KBM-7 (cell line): ENCODE measurements at places on chromosomes 2 and 18.

DNA sequence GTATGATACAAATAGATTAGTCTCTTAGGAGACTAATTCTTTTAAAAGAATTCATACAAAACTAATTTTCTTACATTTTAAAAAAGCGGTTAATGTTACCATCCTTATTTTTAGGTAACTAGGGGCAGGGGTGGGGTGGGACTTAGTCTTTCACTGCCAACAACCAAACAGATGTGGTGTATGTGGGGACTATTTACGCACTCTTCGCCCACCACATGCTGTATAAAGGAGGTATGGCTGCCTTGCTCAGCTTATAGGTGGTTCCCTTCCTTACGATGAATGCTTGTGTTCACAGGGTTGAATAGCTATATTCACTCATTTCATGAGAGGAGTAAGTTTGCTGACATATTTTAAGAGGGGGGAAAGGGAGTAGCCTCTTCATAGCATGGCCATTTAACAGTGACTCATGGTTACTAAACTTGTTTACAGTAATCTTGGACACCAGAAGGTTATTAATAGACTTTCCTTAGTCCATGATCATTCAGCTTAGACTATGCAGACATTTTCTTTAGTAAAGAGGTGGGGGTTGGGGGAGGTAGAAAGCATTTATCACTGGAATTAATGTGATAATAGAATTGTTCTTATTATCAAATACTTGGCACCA, 61.8 kb downstream of the CAB39 start:
- DNase-seq: no peak

DNA sequence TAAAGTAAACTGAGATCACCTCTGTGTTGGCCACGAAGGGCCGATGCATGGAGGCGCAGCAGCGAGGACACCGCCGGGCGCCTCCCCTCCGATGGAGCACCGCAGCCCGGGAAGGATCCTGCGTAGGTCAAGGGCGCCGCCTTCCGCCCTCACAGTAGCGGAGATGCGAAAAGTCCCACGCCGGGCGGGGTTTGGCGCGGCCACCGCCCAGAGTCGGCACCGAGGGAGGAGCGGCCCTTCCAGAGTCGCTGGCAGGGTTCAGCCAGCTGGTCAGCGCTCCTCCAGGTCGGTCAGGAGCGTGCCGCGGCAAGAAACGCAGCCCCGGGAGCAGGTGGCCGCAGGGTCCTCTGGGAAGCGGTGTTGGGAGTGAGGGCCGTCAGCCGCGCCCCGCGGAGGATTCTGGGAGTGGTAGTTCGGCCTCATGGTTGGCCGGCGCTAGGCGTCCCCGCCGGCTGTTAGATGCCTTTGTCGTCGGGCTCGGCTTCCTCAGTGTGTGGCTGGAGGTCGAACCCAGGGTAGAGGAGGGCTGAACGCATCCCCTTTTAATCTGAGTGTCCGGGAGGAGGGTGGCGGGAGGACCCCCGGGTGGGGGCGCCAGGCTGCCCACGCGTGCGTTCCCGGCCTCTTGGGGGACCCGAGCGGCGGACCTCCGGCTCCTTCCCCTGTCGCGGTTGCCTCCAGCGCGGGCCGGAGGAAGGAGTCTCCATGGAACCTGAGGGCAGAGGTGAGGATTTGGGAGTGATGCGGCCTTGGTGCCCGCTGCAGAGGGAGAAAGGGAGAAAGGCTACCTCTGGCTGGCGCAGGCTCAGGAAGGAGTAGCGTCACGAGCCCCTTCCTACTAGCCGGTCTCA, at the start of gene ZNF892:
ZNF892 (plus strand) TSS at position 411 of the 851 bp plus-strand sequence; CDS start at position 706, 295 bp downstream.
- DNase-seq: peak; percentile 92

GRCh38 chr2:83949361-83949760, 509.7 kb downstream of the SUCLG1 start:
- no peak for DNase-seq

GRCh38 chr2:232386490-232386739, 7.9 kb downstream of the ALPP start:
- no peak for DNase-seq

DNA sequence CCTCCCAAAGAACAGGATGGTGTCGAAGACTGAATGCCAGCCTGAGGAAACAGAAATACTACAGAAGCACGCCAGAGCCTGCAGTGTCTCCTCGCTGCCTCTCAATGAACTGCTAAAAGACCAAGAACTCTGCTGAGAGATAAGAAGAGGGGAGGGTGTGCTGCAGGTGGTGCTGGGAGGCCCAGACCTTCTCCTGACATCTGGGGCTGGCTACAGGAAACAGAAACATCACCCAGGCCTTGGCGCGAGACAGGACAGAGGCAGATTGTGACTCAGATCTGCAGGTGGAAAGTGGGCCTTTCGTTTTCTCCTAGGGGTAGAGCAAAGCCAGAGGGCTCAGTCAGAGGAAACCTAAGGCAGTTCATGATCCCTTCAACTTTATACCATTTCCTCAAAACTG, 250.3 kb upstream of the TCF4 start:
- no peak for DNase-seq

DNA sequence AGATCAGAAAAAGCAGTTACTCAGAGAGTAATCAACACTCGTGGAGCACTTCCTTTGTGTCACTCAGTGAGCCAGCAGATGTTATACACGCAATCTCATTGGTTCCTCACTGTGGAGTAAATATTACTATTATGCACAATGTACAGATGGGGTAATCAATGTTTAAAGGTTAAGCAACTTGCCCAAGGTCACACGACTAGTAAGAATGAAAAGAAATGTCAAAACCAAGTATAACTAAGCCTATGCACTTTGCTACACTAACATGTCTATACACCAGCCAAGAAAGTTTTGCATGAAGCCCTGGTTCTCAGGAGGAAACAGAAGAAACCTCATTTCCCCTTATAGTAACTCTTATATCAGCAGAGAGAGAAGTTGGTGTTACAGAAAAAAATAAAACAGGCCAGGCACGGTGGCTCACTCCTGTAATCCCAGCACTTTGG, 5.4 kb downstream of the METTL21A start:
- DNase-seq: peak; percentile 79

DNA sequence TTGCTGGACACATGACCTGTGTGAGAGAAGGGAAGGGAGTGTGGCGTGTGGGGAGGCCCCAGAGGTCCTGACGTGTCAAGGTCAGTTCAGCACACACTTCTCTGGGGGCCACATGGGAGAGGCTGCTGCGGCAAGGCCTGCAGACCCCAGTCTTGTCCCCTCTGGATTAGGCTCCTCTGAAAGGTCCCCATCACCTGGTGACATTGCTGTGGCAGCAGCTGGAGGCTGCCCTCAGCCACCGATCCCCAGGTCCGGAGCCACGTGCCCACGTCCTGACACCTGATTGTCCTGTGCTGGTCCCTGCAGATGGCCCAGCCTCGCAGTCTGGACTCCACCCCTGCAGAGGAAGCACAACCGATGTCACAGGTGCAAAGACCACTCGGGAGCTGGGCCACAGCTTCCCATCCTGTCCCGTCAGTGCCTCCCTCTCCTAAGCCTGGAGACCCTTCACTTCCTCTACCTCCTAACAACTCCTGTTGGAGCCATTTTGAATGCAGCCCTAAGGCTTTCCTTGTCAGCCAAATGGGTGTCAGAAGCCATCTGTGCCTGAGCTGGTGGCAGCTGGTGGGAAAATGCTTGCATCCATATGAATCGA, 12.7 kb downstream of the TMEM177 start:
- no peak for DNase-seq

DNA sequence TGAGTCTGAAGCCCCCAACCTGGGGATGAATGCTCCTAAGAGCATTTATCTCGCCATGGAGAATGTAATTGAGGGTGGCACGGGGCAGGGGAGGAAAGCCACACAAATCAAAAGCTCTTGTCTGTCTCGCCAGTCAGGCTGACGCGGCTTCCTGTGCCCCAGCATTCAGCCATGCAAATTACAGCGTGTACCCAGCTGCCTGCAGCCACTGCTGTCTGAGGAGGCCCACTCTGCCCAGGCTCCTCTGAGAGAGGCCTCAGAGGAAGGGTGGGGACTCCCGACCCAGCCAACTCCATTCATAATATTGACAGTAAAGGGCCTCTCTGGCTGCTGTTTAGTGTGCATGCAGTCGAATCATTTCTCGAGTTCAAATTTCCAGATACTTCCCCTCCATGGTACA, 22.0 kb downstream of the SMAD7 start:
- DNase-seq: peak; percentile 56

- no peak for DNase-seq
Measured at GRCh38 chr2:70282439-70282838, 11.1 kb downstream of the SNRPG start.

- no peak for DNase-seq
Measured at GRCh38 chr18:10241579-10241978, 212.9 kb upstream of the APCDD1 start.

GRCh38 chr18:9708434-9709303, 568 bp downstream of the RAB31 start:
- peak; percentile 35 for DNase-seq

DNA sequence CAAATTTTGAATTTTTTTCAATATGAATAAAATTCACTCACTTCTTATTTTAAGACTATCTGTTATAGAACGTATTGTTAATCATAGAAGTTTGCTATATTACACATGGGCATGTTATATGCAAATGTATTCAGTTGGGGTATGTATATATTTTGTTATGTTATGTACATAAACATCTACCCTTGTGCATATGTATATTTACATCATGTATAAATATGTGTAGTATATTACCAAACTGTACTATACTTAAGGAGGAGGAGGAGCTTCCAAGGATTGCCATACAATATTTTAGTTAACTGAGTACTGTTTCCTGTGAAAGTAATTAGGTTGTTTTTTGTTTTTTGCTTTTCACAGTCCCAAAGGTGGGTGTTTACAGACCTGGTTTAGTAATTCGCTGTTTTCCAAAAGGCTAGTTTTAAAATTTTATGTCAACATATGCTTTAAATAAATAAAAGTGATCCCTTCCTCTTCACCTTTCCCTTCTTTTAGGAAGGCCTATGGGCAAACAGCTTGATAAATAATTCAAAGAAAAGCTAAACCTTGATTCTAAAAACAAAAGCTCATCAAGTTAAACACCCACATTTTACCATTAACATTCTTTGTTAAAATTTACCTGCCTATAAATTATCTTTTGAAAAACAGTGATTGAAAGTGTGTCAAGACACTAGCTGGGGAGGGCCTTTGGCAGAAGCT, 12.9 kb upstream of the POU3F3 start:
- DNase-seq: no peak

DNA sequence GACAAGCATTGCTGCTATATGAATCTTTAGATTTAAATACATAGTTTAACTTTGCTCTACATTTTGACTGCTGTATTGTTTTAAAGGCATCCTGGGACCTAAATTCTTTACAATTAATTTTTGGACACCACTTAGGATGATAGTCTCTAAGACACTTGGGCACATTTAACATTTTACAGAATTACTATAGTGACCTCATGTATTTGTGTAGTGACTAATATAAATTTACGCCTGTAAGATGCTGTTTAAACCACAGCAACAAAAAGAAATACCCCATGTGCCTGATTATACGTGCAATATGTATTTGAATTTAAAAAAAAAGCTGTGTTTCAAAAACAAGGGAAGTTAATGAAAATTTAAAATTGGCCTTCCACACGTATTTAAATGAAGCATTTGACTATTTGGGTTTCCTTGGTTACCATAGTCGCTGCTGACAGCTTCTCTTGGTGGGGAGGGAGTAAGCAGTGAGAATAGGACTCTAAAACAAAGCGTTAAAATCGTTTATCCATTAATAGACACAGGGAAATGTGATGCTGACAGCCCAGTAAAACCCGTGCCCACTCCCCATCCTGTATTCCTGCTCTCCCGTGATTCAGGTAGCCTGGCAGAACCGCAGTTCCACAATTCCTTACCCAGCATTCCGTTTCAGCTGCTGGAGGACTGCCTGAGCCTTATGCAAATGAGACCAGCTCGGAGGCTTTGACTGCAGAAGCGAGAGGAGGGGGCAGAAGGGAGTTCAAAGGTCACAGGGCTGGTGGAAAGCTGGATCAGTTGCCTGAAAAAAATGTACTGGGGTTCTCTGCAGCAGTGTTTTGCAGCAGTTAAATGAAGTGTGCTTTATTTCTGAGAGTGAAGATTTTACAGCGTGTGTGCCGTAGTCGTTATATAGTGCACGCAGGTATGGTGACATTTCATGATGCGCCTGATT, 104.3 kb downstream of the CSRNP3 start:
- DNase-seq: no peak

DNA sequence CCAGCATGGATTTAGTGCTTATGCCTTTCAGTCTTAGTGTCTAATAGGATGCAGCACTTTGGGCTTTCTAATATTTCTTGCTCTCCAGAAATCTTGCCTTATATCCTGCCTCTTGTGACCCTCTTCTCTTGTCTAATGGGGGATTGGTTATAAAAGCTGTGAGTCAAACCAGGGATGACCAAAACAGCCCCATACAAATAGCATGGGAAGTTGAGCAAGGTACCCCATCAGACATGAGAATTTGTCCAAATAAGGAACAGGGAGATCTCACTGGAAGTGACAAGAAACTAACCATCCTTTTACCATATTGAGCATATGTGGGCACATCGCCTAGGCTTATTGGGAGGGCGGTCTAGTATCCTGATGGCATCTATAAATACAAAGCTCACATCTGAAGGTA, 78.8 kb upstream of the BZW1 start:
- DNase-seq: no peak

DNA sequence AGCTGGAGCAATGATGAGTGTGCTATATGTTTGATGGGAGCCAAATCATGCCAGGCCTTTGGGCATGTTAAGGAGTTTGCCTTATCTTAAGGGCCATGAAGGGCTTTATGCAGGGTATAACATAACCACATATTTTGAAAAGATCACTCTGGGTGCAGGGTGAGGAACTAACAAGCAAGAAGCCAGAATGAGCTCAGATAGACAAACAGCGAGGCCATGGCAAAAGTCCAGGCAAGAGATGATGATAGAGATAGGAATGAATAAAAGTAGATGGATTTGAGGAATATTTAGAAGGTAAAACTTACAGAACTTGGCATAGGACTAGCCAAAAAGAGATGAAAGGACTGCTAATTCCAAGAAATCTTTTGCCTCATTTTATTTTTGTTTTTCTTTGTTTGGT, 6.7 kb downstream of the GALNT3 start:
- DNase-seq: no peak
